ENCODE measurements at places on chromosomes 7 and 10.

DNA sequence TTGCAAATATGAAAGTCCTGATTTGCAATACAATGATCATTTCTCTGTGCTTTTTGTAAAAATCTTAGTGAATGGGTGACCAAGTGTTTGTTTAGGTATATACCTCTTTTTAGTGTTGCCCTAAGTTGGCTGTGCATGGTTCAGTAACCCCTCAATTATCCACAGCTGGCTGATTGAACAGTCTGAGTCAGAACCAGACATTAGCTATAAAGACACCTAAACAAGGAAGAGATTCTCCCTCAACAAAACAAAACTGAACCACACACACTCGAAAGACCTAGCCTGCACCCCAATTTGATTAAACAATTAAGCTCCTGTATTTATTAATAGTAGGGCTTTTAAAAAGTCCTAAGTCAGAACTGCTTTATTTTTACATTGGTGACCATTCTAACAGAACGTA, 2.8 kb downstream of the RSBN1L start:
- DNase-seq = no peak

DNA sequence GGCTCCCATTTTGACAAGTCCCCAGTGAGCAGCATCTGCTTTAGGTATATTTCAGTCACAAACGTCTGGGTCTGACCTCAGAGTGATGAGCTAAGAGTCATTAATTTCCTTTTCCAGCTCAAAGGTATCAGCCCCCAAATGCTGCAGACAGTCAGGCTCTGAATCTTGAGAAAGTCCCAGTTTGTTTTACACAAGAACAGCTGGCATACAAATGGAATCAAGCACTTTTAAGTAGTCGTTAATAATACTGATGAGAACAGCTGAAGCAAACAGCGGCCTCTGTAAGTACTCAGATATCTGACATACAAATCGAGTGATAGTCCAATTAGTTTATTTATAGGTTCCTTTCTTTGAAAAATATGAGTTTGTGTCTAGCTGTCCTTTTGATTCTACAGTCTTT, 49.4 kb upstream of the MSRB2 start:
- DNase-seq = no peak

- no peak for DNase-seq
Observed at GRCh38 chr10:89242840-89243568, 8.6 kb downstream of the LIPA start.

DNA sequence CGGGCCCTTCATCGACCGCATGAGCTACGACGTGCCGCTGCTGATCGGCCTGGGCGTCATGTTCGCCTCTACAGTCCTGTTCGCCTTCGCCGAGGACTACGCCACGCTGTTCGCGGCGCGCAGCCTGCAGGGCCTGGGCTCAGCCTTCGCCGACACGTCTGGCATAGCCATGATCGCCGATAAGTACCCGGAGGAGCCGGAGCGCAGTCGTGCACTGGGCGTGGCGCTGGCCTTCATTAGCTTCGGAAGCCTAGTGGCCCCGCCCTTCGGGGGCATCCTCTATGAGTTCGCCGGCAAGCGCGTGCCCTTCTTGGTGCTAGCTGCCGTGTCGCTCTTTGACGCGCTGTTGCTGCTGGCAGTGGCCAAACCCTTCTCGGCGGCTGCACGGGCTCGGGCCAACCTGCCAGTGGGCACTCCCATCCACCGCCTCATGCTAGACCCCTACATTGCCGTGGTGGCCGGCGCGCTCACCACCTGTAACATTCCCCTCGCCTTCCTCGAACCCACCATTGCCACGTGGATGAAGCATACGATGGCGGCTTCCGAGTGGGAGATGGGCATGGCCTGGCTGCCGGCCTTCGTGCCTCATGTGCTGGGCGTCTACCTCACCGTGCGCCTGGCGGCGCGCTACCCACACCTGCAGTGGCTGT, 1.2 kb downstream of the SLC18A3 start:
- DNase-seq = no peak

GRCh38 chr7:107077699-107078516, 33.4 kb downstream of the PRKAR2B start:
- no peak for DNase-seq

DNA sequence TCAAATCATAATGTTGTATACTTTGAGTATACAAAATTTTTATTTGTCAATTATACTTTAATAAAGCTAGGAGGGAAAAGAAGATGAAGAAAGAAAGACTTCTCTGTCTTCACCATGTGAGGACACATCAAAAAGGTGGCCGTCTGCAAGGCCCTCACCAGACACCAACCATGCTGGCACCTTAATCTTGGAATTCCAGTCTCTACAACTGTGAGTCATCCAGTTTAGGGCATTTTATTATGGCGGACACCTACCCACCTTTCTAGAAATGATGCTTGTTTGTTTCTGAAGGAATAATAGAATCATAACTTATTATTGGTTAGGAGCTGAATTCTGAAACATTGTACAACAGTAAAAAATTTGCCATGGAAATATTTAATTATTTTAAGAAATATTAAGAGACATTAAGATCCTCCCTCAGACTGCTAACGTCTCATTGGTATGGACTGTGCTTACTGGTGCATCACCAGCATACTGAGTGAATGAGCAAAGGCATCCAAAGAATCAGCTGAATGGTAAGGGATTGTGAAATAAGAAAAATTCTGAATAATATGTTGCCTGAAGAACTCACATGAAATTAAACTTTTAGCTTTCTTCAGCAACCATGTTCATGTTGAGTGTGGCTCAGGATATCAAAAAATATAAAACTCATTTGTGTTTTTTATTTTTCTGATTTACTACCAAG, 536.6 kb downstream of the HTR7 start:
- DNase-seq = no peak

GRCh38 chr10:50358411-50358810, 107.1 kb upstream of the ASAH2 start:
- DNase-seq = no peak

DNA sequence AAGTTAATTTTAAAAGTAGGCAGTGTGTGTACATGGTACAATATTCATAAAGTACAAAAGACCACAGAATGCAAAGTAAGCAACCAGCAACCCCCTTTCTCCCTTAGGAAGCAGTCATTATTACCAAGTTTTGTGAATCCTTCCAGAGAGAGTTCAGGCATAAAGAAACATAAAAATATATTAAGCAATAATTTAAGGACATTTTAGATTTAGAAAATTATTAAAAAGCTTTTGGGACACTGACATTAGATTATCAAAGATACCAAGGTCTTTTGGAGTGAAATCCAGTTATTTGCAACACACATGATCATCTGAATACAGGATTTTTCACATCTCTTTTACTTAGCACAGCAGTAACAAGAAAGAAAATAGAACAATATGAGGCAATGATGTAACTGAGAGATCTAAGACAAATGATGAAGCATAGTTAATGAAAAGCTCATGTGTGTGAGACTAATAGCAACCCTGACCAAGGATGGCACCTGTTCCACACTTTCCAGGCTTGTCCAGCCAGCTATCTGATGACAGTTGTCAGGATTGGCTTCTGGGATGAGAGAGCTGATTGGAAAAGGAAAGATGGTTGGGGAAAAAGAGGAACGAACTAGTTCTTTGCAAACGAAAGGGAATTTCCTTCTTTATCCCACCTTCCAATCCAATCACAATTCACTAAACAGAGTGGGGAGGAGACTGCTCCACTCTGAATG, 115.5 kb upstream of the LAMB4 start:
- no peak for DNase-seq

GRCh38 chr10:14535457-14536130, 204.9 kb upstream of the FRMD4A start:
- DNase-seq = no peak

- no peak for DNase-seq
Observed at GRCh38 chr7:108454674-108455550, 1.3 kb downstream of the NRCAM start.

- no peak for DNase-seq
Observed at GRCh38 chr7:142434666-142435167, 176.9 kb upstream of the PRSS58 start.

GRCh38 chr7:111958896-111959295, 247.3 kb downstream of the DOCK4 start:
- no peak for DNase-seq

DNA sequence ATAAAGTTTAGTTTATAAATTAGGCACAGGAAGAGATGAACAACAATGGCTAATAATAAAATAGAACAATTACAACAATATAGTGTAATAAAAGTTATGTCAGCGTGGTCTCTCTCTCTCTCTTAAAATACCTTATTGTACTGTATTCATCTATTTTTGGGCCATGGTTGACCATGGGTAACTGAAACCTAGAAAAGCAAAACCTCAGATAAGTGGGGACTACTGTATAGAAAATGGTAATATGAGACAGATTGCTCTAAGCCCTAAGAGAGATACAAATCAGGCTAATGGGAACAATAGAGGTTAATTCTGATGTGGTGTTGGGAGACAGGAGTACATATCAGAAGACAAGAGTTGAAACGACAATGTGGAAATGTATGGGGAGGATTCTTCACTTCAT, 86.2 kb downstream of the ZNF365 start:
- DNase-seq = no peak

DNA sequence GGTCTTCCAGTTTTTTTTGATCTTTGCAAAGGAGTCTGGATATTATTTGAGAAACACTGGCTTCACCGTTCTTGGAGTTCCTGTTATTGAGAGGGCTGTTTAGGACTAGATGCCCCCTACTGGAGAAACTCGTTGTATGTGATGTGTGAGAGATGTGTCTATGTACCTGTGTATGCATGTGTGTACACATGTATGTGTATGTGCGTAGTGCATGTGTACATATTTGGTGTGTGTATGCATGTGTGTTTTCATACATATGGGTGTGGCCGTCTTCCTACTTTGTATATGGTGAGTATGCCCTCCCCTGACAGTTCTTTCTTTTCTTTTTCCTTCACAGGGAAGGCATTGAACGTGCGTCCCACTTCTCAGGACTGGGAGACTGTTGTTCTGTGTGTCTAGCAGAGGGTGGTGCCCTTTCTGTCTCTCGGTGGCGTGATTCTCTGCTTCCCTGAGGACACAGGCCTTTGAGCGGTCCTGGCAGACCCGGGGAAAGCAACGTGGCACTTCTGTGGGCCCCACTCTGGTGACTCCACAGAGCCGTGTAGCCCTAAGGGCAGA, 3.0 kb upstream of the CALHM3 start:
- no peak for DNase-seq

- no peak for DNase-seq
Observed at GRCh38 chr7:100572949-100573675, 588 bp downstream of the SAP25 start.

DNA sequence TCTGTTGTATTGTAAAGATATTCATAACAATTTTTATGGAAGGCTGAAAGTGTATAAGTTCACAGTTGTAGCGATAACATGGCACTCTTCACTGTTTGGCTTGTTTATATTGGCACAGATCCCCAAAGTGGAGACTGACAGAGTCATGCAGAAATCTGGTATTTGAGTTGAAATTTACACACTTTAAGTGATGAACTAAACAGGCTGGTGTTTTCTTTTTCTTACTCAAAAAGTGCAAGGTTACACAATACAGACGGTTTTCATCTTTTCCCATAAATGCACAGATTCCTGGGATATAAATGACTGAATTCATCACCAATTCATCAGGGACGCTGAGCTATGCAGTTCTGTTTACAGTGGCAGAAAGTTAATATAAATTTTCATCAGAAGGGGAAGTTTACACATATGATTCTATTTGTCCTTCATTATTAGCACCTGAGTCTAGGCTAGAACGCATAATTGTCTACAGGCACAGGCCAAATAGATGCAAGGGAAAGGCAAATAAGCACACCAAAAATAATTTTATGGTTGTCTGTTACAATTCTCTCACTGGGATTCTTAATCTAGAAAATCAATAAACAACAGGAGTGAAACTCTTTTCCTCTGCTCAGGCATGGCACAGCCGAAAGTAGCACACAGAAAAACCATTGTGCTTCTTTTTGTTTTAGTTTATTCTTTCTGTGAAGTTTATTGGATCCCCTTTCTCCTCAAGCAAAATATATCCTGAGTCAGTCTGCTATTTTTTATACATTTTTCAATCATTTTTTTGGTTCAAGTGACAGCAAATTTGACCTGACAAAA, 88.0 kb downstream of the FOXP2 start:
- no peak for DNase-seq

DNA sequence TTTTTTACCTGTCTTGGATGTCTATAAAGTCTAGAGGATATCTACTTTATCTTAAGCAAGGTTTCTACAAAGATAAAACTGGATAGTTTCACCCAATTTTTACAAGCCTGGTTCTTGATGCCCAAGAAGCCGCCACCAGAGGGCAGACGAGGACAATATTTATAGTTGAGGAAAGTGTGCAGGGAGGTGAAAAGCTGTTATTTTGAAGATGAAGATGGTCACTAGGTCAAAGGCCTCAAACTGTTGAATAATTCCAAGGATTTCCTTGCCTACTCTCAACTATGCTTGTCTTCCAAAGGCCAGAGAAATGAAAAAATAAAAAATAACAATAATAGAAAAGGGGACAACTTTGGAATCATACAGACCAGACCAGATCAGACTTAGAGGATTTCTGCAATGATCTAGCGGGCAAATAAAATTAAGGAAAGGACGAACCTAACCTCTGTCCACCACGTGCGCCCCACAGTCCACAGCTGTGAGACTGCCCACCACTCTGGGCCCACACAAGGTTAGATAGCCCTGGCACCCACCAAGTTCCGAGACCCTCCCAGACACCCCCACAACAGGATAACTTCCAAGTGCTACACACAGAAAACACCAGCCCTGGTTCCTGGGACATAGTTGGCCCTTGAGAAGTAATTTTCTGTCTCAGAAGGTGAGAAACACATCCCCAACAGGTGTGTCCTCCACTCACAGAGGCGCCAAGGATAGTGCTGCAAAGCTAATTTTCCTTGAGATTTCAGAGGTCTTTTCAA, 2.8 kb downstream of the PKD1L1 start:
- peak; percentile 85 for DNase-seq

- DNase-seq = no peak
Observed at GRCh38 chr7:136664537-136664936, 203.9 kb upstream of the CHRM2 start.

DNA sequence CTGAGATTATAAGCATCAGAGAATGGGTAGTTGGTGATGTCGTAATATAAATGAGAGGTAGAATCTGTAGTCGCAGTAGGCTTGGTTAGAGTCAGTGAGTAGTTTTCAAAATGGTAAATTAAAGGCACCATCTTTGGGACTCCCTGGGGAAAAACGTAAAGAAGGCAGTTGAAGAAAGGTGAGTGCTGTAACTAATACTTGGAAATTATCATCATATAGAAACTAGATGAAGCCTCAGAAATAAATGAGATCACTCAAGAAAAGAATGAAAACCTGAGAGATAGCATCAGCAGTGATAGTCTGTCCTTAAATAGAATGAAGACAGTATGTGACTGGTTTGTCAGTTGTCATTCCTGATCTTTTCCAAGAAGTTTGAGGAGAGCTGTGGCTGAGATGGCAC, 23.8 kb downstream of the PALS2 start:
- no peak for DNase-seq

All from ovary (tissue), 10 donors.